ENCODE measurements at places on chromosomes 3 and 15.

- no peak for DNase-seq
These were observed 29.7 kb upstream of the PDCD6IP start for GRCh38 chr3:33768578-33769330.

DNA sequence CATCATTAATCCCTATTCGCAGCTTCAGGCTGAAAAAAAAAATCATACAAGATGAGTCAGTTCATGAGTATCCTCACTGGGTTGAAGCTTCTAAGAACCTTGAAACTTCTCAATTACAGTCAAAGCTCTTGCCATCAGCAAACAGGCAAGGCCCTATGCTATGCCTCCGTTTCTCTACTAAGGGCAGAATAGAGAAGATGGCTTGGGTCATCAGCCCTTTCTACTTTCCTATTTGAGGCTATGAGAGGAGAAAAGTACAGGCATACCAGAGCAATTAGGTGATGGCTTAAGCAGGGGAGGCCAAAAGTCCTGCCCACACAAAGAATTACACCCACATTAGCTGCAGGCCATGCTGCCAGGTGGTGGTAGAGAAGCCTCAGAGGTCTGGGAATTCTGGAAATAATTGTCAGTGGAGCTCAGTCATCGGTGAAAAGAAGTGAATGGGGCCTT, 89.0 kb downstream of the MRPL46 start:
- no peak for DNase-seq

DNA sequence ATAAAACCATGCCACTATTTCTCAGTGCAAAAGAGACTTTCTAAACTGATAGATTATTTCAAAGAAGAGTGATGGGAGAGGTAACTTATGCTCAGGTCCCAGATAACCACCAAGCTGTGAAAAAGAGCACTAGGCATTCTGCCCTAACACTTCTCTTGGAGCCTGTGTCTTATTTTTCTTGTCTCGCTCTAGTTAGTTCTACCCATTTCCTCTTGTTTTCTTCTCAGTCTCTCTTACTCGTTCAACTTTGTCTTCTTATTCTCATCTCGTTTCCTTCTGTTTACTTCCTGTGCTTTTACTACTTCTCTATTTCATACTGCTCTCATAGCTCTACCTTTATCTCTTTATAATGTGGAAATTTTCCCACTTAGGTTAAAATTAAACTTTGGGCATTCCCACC, 91.8 kb upstream of the CGNL1 start:
- DNase-seq, result no peak

GRCh38 chr15:65751431-65751830, 40.7 kb downstream of the DENND4A start:
- DNase-seq, result no peak

- DNase-seq, result no peak
These were observed 45.0 kb downstream of the SRGAP3 start for GRCh38 chr3:9204253-9204992.

GRCh38 chr3:160678292-160678842, 1.4 kb downstream of the ARL14 start:
- DNase-seq, result no peak

- DNase-seq, result no peak
These were observed 161.8 kb upstream of the TBL1XR1 start for GRCh38 chr3:177358977-177359592.

DNA sequence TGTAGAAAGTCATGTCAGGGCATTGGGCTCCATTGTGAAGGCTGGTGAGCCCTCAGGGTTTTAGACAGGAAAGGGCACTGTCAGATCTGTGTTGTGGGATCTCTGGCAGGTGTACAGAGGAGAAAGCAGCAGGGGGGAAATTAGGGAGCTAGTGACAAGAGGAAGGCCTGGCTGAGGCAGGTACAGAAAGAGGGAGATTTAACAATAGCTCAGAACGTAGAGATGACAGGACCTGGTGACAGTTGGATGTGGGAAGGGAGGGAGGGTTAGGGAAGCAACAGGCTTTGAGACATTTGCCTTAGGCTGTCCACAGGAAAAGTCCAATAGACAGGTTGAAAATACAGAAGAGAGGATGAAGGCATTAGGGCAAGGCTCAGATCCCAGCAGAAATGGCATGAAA, 288.1 kb downstream of the EPHB1 start:
- no peak for DNase-seq

DNA sequence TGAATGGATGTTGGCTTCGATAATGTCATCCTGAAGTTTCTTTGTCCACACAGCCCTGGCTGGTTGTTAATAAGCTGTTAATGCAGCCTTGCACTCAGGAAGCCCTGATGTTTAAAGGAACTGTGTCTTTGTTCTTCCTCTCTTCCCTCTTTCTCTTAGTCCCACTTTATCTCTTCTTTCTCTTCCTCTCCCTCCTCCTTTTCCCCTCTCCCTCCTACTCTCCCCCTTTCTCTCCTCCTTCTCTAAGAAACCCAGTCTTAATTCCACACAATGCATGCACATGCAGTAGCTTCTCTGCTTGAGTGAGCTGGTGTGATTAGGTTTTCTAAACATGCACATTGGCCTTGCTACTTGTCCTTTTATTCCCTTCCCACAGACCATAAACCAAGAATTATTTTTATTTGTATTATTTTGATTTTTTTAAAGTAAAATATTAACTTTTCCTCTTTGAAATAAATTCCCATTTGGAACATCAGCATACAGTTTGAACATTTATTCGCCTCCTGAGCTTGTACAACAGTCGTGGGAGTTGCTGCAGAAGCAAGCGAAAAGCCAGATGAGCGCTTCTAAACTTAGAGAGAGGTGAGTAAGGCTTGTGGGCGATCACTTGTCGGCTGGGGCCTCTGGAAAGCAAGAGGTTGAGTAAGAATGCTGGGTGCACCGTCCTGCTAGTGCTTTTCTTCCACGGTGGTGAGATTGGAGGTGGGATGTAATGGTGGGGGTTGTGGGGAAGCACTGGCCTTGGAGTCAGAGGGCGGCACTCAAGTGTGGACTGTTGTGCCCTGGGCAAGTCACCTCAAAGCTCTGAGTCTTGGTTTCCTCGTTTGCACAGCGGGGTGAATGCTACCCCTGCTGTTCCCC, 7.2 kb downstream of the GHRL start:
- no peak for DNase-seq
